NCI-H2227 treated with DMSO at 0.1 percent for 48 hours (cell line): ENCODE measurements at places on chromosomes 1 and 21.

GRCh38 chr21:36386031-36386642 lies 945 bp downstream of the CHAF1B start:
- DNase-seq = no peak

GRCh38 chr1:185984113-185984836 lies 250.1 kb downstream of the HMCN1 start:
- DNase-seq = no peak

DNA sequence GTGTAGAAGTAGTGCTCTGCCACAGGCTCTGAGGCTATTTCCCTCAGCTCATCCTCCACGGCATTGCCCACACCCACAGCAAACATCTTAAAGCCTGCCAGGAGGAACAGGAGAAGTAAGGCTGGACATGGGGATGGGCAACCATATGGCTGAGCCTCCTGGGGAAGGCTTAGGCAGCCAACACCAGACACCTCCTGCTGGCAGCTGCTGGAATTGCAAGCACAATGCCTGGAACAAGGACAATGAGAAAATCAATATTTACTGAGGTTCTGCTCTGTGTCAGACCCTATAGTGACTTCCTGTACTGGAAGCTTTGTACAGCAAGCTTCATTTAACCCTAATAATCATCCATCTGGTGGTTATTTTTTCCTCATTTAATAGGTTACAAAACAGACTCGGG lies 8.2 kb downstream of the MATN1 start:
- DNase-seq = no peak

- no peak for DNase-seq
Observed at GRCh38 chr1:27372022-27372807, 2.4 kb downstream of the FCN3 start.

DNA sequence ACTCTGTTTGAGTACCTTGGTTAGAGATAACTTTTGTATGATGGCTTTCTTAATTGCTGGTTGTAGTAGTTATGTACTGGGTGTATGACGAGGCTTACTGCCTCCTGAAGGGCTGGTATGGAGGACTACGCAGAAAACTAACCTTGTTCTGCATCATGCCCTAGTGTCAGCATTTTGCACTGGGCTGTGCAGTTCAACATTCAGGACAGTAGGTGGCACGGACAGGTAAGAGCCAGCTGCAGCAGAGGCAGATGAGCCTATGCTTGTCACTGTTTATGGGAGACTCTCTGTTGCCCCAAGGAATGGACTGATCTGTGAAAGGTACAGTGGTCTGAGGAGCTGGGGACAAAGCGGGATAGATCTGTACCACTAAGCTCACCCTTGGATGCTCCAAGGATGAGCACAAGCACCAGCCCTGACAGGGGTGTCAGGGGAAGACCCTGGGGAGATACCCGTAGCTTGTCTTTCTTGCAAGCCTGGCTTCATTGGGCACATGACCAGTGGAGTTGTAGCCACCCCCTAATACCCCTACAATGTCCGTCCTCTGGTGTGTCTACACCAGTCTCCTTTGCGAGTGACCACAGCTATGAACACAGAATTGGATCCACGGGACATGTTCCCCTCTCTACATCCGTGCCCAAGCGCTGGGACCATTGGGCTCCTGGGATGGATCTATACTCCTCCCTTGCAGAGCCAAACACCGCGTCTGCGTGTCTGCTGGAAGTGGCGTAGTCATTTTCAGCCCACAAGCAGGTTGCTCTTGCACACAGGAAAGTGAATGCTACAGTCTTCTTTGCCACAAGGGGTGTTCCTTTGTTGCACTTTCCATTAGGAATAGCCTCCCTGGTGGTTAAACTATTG lies 51.1 kb upstream of the CFHR3 start:
- peak; percentile 8 for DNase-seq

DNA sequence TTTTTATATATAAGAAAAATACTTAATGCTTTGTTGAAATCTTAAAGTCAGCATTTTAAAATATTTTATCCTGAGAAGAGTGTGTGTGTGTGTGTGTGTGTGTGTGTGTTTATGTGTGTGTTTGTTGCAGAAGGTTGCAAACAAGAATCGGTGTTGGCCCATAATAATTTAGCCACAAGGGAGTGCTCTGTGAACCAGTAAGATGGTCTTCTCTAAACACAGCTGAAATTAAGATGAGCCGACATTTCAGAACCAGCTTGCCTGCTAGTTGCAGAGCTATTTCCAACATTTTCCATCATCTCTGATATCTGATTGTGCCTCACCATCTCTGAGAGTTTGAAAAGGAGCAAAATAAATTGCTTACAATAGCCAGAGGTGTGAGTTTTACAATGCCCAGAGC lies 158.8 kb upstream of the SGIP1 start:
- DNase-seq = no peak

DNA sequence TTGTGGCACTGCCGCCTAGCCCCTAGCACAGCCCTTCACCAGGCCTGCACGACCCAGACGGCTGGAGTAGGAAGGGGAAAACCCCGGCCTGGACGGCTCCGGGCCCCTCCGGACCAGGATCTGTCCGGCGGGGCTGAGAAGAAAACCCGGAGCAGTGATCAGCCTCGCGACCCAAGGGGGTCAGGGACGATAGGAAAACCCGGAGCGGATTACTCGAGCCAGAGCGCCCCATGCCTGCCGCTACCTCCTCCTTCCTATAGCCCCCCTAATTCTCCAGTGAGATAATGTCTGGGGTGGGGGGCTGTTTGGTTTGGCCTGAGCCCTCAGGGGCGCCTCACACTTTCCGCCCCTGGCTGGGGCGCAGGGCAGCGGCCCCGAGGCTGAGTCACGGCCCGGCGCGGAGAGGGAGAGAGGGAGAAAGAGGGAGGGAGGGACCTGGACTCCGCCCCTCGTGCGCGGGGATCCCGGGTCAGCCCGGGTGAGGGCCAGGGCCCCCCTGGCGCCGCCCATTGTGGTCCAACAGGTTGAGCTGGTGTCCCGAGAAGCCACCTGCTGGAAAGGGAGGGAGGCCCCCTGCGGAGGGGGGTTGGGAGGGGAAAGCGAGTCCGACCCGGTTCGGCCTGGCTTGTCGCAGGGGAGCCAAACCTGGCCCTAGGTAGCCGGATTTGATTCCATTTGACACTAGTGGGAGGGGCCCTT lies 1.7 kb upstream of the ZBTB7B start:
- peak; percentile 83 for DNase-seq

GRCh38 chr1:116826818-116827606 lies 72.8 kb downstream of the CD2 start:
- peak; percentile 6 for DNase-seq

- no peak for DNase-seq
Observed at GRCh38 chr1:60769082-60769481, 313.3 kb upstream of the NFIA start.

GRCh38 chr1:18794051-18794450 lies 65.4 kb downstream of the TAS1R2 start:
- peak; percentile 53 for DNase-seq

- DNase-seq = no peak
Observed at GRCh38 chr1:247350587-247350986, 18.9 kb upstream of the ZNF496 start.

DNA sequence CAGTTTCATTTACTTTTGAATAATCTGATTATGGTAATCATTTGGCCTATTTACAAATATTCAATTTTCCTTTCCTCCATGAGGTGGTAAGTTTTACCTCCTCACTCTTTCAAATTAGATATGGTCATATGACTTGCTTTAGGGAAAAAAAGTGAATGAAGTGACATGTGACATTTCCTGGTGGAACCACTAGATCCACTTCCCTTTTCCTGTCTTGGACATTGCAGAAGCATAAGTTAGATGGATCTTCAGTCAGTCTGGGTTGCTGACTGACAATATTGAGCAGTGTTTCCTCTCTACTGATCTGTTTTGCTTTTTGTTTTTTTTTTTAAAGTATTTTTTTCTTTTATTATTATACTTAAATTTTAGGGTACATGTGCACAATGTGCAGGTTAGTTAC lies 481.1 kb upstream of the PTBP2 start:
- DNase-seq = no peak

GRCh38 chr21:35039595-35040289 lies 9.4 kb downstream of the RUNX1 start:
- DNase-seq = no peak

GRCh38 chr21:39136711-39137110 lies 46.5 kb downstream of the PSMG1 start:
- no peak for DNase-seq

DNA sequence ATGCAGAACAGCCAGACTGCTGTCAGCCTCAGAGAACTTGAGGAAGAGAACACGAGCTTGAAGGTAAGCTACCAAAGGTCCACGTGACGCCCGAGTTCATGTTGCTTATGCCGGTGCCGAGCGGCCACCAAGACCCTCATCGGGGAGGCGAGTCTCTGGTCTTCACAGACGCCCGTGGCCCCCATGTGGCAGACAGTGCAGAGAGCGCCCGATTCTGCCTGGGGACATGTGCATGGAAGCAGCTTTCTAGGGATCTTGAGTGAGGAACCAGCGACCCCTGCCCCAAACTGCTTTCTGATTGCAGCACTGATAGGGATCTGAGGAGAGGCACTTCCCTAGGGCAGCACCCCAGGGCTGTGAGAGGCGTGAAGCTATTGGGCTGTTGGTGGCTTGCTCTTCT lies 56.3 kb upstream of the DIP2A start:
- DNase-seq = no peak

DNA sequence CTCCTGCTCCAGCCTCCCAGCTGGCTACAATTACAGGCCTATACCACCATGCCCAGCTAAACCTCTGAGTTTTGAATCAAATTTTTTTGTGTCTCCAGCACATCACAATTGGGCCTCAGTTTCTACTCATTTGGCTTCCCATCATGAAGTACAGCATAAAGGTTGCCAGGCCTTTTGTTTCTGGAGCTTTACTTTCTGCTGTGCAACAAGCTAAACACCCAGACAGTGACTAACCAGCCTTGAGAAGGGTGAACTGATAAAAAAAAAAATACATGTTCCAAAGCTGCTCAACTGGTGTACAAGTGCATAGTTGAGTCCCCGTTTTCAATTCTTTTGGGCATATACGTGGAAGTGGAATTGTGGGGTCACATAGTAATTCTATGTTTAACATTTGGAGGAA lies 25.1 kb downstream of the TIAM1 start:
- no peak for DNase-seq

- DNase-seq = no peak
Observed at GRCh38 chr1:211099393-211099792, 34.6 kb downstream of the KCNH1 start.

DNA sequence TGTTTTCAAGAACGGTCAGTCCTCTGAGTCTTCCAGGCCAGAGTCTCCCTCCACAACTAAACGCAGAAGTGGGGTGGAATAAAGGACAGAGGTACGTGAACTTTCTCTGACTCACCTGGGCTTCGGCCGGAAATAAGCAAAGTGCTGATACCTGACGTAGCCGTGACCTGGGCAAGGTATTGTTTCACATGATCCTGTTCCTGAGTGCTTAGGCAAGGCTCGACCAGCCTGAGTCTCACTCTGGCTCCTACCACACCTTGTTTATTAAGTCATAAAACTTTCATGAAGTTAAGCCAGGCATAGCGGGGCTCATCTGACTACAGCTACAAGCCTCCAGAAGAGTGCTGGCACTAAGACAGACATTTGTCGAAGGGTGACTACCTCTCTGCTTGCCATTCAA lies 327.5 kb downstream of the SETD4 start:
- DNase-seq = no peak

DNA sequence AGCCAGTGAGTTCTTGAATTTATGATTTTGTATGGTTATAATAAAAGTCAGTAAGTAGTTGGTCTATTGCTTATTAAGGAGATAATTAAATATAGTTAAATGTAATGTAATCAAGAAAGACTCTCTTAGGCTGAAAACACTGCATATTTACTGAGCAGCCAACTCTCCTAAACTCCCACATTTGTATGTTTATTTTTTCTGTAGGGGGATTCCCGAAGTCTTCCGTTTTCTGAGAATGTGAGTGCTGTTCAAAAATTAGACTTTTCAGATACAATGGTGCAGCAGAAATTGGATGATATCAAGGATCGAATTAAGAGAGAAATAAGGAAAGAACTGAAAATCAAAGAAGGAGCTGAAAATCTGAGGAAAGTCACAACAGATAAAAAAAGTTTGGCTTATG lies 56.7 kb downstream of the PKN2 start:
- DNase-seq = no peak

DNA sequence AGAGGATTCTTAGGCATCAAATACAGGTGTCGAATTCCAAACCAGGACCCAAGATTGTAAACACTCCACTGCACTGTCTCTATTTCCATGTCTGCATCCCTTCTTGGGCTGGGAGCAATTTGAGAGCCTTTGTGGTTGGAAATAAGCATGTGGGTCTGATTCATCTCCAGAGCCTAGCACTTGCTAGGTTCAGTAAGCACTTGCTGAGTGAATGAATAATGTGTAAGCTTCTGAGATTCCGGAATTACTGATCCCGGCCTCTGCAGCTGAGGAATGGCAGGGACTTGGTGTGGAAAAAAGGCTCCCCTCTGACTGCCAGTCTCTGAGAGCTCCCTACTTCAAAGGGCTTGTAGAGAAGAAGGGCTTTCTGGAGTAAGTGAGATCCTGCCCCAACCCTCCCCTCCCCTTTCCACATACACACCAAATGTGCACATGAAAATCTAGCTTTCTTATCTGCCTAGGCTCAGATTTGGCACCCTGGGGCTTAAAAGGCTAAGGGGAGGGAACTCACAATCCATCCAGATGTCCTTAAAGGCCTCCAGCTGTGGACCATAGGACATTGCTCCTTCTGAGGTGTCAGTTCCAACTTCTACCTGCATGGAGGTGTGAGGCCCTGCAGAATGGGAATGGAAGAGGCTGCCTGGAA lies 39.6 kb upstream of the TRABD2B start:
- DNase-seq = no peak

GRCh38 chr1:235160383-235160956 lies 580 bp downstream of the RBM34 start:
- DNase-seq = peak; percentile 69

GRCh38 chr1:220389634-220390033 lies 117.4 kb upstream of the RAB3GAP2 start:
- no peak for DNase-seq

DNA sequence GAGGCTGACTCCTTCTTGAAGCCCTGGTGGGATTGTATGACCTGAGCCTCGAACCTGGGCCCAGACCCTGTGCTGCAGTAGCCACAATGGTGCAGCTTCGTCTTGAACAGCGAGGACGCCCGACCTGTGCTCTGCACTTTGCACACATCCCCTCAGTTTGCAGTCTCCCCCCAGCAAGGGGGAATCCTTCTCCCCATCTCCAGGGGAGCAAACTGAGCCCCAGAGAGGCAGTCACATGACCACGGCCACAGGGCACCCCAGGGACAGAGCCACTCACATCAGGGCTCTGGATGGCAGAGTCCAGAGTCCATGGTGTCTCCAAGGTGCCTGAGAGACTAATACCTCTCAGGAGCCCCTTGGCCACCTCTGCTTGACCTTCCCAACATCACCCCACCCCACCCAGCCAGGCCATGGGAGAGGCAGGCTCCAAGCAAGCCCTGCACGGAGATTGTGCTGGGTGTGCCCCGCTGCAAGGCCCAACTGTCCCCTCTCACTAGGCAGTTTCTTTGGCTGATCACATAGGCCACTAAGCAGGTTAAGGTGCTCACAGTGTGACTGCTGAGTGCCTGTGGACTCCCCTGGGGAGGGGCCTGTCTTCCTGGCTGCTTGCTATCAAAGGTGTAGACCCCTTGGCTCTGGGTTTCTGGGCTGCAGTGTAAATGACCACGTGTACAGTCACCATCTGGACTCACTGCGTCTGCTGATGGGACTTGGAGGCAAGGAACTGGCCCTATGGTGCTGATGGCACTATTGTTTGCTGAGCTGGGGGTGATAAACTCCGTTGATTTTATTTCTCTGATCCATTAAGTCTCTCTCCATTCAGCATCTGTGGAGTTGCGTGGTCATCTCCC lies 398.1 kb downstream of the MATN1 start:
- no peak for DNase-seq
